ENCODE measurements at places on chromosomes 12 and 14.

GRCh38 chr12:111337371-111337770 is 31.5 kb downstream of the PHETA1 start:
- no peak for DNase-seq

- no peak for DNase-seq
Observed at GRCh38 chr12:41013881-41014642, 174.1 kb upstream of the PDZRN4 start.

DNA sequence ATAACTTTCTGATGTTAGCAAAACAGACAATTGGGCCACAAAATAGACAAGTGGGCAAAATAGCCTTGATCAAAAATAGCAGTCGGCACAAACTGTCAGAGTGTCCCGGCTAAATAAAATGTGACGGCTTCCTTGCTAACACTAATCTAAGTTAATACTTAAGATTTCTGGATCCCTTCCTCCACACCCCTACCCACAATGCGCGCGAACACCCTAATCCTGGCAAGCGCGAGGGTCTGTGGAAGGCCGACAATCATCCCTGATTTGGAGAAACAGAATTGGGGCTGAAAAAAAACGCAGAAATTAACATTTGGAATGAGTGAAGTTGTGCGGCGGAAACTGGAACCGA is 489 bp downstream of the CEP290 start:
- DNase-seq = no peak

GRCh38 chr12:64968989-64969819 is 144.8 kb downstream of the TBC1D30 start:
- no peak for DNase-seq

DNA sequence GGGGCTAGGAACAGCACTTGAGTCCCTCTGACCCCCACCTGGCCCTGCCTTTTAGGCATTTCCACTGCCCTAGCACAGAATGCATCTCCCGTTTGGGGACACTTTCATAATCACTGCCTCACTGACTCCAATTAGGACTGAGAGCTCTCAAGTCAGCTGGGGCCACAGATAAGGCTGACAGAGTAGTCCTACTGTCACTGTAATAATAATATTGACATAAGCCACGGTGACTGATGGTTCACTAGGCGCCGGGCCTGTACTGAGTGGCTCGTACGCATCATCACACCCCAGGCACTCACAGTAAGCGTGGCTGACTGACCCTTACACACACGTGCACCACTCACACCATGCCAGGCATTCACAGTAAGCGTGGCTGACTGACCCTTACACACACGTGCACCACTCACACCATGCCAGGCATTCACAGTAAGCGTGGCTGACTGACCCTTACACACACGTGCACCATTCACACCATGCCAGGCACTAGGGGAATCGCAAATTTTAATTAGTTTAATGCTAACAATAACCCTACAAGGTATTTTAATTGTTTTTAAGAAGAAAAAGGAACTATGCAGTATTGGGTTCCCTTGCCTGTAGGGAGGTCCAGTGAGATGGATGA is 87.7 kb downstream of the CHGA start:
- DNase-seq = no peak

GRCh38 chr14:84401631-84402030 is 1128.3 kb upstream of the FLRT2 start:
- no peak for DNase-seq

Measured in activated naive CD4-positive, alpha-beta T cell treated with anti-CD3 and anti-CD28 coated beads, Interleukin-2, amount 50 U/mL, for 16 hours (primary cell).